NCI-H526 treated with DMSO at 0.1 percent for 48 hours (cell line): ENCODE measurements at places on chromosomes 5 and 9.

GRCh38 chr5:109907731-109908130 is 218.0 kb downstream of the MAN2A1 start:
- no peak for DNase-seq

- DNase-seq: no peak
These were observed 148.8 kb upstream of the FREM1 start for GRCh38 chr9:15059003-15059402.

DNA sequence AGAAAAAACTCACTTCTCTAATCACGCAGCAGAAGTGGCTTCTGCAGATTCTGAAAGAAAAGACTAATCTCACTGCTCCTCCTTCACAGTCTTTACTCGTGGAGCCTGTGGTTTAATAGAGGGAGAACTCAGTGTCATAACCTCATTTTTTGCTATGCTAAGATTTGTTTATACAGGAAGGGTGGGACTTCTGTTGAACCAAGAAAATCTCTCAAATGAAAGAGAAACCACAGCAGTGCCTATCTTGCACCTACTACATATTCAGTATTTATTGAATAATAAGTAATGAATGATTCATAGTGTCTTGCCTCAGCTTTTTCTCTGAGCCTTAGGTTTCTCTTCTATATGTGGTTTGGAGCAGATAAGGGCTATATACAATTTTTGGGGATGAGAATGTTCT is 136.1 kb upstream of the DMAC1 start:
- DNase-seq: no peak

DNA sequence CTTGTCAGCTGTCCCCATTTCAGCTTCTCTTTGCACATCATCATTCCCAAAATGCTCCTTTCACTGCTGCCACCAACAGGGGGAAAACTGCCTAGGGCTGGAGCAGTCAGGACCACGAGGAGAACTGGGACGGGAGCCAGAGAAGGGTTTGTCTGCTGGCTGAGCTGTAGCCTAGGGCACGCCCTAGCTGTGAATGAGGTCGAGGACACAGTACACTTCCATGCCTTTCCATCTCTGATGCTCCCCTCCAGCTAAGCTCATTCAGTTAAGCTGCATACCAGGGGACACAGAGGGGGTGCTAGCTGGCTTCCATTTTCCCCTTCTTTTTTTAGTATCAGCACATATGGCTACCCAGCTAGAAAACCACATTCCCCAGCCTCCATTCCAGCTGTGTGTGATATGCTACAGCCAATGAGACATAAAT is 64.7 kb downstream of the STK10 start:
- DNase-seq: no peak

- DNase-seq: no peak
These were observed 3.8 kb downstream of the TCOF1 start for GRCh38 chr5:150361301-150361700.

DNA sequence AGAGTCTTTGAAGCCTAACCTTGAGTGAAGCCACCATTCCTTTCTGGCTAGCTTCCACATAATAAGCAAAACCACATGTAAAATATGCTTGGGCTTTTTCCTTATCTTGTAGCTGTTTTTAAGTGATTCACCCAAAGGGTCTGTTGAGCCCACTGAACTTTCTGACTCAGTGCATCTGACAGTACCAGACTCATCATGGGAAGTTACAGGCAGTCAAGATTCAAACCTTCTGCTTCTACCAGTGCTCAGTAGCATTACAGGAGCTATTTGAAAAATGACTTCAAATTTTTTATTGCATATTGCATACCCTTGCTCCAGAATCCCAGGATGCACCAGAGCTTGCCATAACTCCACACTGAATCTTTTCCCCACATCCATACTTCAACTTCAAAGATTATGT is 87.5 kb upstream of the PTPRD start:
- no peak for DNase-seq

GRCh38 chr5:119032656-119033055 is 38.2 kb upstream of the DMXL1 start:
- no peak for DNase-seq

GRCh38 chr5:177603631-177604030 is 3.7 kb downstream of the B4GALT7 start:
- DNase-seq: no peak

DNA sequence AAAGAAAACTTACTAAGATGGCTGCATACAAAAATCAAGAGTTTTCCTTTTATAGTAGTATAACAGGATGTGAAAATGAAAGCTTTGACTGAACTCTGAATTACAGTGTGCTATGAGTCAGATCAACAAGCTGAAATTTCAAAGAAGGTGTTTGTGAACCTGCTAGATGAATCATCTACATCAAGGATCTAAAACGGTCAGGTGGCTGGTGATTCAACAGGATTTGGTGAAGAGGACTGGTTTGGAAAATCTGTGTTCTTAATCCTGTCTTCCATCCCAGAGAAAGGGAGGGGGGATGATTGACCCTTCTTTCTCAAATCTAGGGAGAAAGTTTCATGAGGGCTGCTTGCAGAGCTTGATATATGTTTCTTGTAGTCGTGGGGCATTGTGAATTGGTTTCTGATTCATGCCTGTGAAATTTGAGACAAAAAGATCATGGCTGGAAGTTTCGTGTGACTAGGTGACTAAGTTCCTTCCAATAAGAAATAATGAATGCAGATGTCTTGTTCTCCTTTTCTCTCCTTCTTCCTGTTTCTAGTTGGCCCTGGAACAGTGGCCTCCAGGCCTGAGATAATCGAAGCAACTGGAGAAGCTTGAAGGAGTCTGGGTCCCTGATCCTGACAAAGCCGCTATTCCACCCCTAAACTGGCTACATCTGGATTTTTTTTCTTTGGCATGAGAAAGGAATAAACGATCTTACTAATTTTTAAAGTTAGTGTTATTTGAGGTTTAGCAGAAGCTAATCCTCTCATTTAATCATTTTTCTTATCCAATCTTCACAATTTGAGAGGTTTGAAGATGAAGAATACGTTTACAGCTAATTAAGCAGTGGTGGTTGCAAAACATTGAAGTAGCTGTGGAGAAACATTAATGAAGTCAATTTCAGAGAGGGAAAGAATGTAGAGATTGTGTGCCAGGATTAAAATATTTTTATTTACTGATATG is 67.2 kb downstream of the MRPS30 start:
- no peak for DNase-seq

DNA sequence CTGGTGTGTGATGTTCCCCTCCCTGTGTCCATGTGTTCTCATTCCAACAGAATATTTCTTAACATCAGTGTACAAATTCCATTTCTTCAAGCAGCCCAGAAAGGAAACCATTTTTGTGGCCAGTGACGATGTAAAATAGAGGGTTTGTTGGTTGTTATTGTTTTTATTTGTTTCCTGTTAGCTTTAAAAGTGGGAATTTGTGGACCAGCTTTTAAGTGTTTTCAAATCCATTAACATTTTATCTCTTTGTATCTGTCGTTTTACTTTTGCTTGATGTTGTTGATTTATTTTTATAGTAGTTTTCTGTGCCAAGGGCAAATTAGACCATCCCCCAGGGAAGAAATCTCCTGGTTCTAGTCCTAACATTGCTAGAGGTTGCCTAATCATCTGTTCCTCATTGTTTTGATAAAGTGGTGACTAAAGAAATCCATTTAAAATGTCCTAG is 100.0 kb downstream of the GDNF start:
- no peak for DNase-seq
